ENCODE measurements at places on chromosomes 4 and X.

GRCh38 chr4:154164931-154165839 lies 326.4 kb downstream of the DCHS2 start:
- no peaks in the 10 kb centered on the region for H3K36me3 ChIP-seq
- H3K4me3 ChIP-seq, result no peak overlapping the region
- H3K27me3 ChIP-seq, result no peaks in the 10 kb centered on the region
- H3K4me1 ChIP-seq, result peaks cover 8% of the 10 kb centered on the region

- no peaks in the 10 kb centered on the region for H3K36me3 ChIP-seq
- peak overlapping the region; percentile 95 for H3K27ac ChIP-seq
- H3K4me3 ChIP-seq, result peak overlapping the region; percentile 8
Measured at GRCh38 chr4:75702919-75703411, 21.4 kb upstream of the USO1 start.

- no peak for DNase-seq
- H3K4me1 ChIP-seq, result peaks cover 5% of the 10 kb centered on the region
- H3K27me3 ChIP-seq, result no peaks in the 10 kb centered on the region
- H3K27ac ChIP-seq, result no peak overlapping the region
- H3K4me3 ChIP-seq, result no peak overlapping the region
Measured at GRCh38 chrX:39477762-39478120, 620.0 kb downstream of the BCOR start.

GRCh38 chr4:142322996-142323395 lies 523.1 kb downstream of the INPP4B start:
- no peaks in the 10 kb centered on the region for H3K36me3 ChIP-seq
- H3K27me3 ChIP-seq, result no peaks in the 10 kb centered on the region
- DNase-seq, result no peak
- peaks cover 13% of the 10 kb centered on the region for H3K4me1 ChIP-seq
- no peak overlapping the region for H3K27ac ChIP-seq

GRCh38 chrX:69152417-69152841 lies 12.8 kb downstream of the PJA1 start:
- H3K4me1 ChIP-seq, result peaks cover 60% of the 10 kb centered on the region
- H3K4me3 ChIP-seq, result no peak overlapping the region
- no peak for DNase-seq
- H3K27me3 ChIP-seq, result no peaks in the 10 kb centered on the region
- no peak overlapping the region for H3K27ac ChIP-seq

DNA sequence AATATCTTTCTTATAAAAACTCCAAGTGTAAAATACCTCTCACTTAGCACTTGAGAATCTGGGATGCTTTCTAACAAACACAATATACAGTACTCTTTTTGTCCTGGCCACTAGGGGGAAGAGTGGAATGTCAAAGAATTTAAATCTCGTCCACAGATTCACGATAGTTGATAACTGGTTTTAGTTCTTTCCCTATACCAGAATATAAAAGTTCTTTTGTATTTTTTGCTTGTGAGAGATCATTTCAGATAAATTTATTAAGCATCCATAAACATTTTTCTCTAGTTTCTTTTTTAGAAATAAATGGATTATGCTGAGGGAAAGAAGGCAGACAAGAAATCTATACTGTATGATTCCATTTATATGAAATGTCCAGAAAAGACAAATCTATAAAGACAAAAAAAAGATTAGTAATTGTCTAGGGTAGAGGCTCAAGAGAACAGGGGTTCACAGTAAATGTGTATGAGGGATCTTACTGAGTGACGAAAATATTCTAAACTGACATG lies 50.4 kb downstream of the MGARP start:
- no peaks in the 10 kb centered on the region for H3K27me3 ChIP-seq
- H3K36me3 ChIP-seq, result no peaks in the 10 kb centered on the region
- DNase-seq, result no peak
- no peak overlapping the region for H3K4me3 ChIP-seq
- peaks cover 26% of the 10 kb centered on the region for H3K4me1 ChIP-seq

DNA sequence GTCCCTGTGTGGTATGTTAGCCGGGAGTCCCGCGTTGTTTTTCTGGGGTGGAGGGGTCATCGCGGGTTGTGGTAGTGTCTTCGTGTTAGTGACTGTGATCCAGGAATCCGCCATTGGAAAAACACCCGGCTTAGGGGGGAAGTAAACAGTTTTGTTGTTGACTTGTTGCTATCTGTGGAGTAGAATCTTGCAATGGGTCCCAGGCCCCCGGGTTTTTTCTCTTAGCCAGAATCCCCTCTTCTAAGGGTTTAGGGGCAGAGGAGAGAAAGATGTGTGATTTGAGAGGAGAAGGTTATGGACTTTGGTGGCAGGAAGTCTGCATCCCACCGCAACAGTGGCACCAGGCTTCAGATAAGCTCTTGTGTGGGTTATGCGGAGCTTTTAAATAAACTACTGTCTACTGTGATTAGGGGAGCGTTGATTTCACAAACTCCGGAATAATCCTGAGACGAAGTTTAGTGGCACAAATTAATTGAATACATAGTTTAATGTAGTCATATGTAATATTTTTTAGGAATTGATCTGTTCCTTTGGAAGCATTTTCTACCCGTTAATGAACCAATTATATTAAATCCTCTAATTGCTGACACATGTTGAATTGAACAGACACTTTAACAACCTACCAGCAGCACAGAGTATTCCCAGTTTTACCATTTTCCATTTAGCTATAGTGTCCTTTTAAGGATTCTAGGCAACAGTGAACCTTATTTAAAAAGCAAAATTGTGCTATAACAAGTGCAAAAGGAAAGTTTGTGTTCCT lies 1.4 kb downstream of the DDX3X start:
- H3K27me3 ChIP-seq, result no peaks in the 10 kb centered on the region
- H3K4me3 ChIP-seq, result peak overlapping the region; percentile 86
- peak overlapping the region; percentile 84 for H3K27ac ChIP-seq
- H3K4me1 ChIP-seq, result peaks cover 45% of the 10 kb centered on the region
- DNase-seq, result no peak
- peaks cover 41% of the 10 kb centered on the region for H3K36me3 ChIP-seq

- DNase-seq, result no peak
- H3K4me1 ChIP-seq, result peaks cover 68% of the 10 kb centered on the region
- H3K27ac ChIP-seq, result no peak overlapping the region
- H3K36me3 ChIP-seq, result no peaks in the 10 kb centered on the region
Measured at GRCh38 chr4:182451441-182451840, 208.2 kb downstream of the TENM3 start.
